Muscle of back (tissue), 13 donors: ENCODE measurements at places on chromosomes 4 and X. TPM values are rescaled to one million over a fixed set of nuclear protein-coding genes. Genes with fewer than 3 reads are reported as not detected.

The SH2D1A gene
- 1.8 TPM for polyA plus RNA-seq

The DUSP9 gene
- polyA plus RNA-seq: 0.28 TPM

The DNAAF6 gene
- polyA plus RNA-seq: not detected

The SLC6A14 gene
- not detected for polyA plus RNA-seq

The DDIT4L gene
- 12.5 TPM for polyA plus RNA-seq

The C4orf54 gene
- 77.0 TPM for polyA plus RNA-seq

The POF1B gene
- polyA plus RNA-seq: not detected

The IL15 gene
- polyA plus RNA-seq: 6.4 TPM

The LDB2 gene
- polyA plus RNA-seq: 32.1 TPM

The LINC00632 gene
- polyA plus RNA-seq: 17.1 TPM

The MAGEA1 gene
- not detected for polyA plus RNA-seq

The TMEM150C gene
- 3.6 TPM for polyA plus RNA-seq

The TXLNG gene
- 9.8 TPM for polyA plus RNA-seq

The USP27X gene
- polyA plus RNA-seq: 2.0 TPM

The GALNTL6 gene
- 1.0 TPM for polyA plus RNA-seq

The TAF7L gene
- polyA plus RNA-seq: 0.12 TPM

The FAM236D gene
- polyA plus RNA-seq: not detected

- DNase-seq: no peak
Measured at GRCh38 chr4:158941895-158942294, 161.0 kb upstream of the RAPGEF2 start.

- DNase-seq: no peak
Measured at GRCh38 chrX:17602245-17602644, 135.0 kb upstream of the SCML1 start.

DNA sequence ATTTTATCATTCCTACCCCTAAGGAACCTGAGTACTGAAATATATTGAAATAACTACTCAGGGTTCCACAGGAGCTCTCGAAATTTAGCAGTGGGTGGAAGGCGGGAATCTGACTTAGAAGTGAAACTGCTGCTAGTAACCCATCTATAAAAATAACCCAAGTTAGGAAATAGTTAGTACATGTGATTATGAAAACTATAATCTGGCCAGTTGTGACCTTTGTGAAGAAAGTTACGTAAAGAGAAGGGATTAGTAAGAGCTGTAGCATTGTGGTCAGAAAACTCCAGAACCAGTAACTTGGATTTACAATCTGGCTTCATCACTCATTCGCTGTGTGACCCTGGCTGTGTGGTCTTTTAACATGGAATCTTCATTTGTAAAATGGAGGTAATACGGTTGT is 175.5 kb downstream of the RAPGEF2 start:
- no peak for DNase-seq

DNA sequence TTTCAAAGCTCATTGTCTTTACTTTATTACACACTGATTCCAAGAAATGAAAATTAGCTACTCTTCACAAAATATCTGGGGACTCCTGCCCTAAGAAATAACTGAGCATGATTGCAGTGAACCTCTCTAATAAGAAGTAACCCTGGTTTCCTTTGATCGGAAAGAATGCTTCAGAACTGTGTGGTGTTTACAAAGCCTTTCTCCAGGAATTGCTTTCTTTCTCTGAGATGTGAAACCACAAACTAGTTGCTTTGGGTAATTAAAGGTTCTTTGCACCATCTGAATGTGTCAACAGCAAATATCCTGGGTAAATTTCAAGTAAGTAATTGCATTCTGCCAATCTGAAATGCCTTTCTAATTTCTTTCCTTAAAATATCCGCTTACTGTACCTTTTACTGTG is 292.9 kb upstream of the SLIT2 start:
- DNase-seq: no peak

- DNase-seq: peak; percentile 66
Measured at GRCh38 chr4:24477919-24478318, 106.4 kb downstream of the DHX15 start.

DNA sequence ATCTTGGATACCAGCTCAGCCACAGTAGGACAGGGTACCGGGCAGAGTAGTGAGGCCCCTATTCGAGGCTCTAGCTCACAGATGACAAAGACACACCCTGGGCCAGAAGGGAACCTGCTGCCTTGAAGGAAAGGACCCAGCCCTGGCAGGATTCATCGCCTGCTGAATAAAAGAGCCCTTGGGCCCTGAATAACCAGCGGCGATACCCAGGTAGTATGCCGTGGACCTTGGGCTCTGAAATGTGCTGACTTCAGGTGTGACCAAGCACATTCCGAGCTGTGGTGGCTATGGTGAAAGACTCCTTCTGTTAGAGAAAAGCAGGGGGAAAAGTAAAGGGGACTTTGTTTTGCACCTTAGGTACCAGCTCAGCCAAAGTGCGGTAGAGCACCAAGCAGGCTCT is 14.6 kb downstream of the MED14 start:
- DNase-seq: no peak

GRCh38 chr4:89586864-89587263 is 250.1 kb downstream of the SNCA start:
- no peak for DNase-seq

DNA sequence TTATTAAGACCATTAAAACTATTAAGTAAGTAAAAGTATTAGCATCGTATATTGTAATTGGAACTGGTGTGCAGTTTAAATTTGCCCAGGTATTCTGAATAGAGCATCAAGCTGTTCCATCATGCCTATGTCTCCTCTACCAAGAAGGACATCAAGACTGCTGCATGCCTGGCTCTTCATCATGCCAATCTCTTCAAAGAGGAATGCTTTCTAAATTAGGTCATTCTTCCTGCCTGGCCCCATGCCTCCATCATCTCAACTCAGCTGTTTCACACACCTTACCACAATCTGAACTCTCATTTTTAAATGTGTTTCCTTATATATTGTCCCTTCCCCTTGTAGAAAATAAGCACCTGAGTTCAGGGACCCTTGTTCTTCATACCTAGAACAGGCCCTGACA is 270.5 kb upstream of the PPARGC1A start:
- DNase-seq: no peak

DNA sequence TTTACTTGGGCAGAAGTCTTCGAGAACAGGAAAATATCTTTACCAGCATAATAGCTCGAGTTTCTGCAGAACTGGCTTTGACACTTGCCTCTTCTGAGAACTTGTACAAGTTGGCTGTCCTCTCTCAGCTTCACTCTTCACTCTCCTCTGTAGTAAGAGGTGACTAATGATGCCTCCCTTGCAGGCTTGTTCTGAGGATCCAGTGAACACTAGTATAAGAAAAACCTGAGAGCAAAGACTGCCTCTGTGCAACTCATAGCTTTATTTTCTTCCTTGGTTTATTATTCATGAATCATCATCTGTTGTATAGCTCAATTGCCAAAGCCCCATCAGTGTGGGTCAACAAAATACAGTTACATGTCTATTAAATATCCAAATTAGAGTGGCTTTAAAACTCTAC is 266.7 kb upstream of the CLNK start:
- no peak for DNase-seq

GRCh38 chrX:19869193-19869592 is 18.2 kb downstream of the SH3KBP1 start:
- DNase-seq: no peak

DNA sequence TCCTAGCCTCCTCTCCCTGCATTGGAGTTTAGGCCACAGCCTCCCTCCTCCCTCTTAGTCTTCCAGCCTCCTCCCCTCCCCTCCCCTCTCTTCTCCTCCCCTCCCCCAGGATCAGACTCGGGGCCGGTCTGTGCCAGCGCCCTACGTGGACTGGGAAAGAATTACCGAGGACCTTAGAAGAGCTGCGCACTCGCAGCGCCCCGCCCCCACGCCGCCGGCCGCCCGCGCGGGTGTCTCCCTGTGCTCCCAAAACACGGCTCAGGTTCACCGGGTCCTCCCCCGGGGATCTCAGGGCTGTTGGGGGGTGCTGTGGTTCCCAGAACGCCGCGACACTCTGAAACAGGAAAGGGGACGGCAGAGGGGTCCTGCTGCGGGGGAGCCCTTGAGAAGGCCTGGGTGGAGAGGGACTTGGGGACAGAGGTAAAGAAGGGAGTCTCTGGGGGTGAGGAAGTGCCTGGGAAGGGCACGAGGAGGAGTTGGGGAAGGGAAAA is 122.3 kb upstream of the TBL1X start:
- peak; percentile 87 for DNase-seq

DNA sequence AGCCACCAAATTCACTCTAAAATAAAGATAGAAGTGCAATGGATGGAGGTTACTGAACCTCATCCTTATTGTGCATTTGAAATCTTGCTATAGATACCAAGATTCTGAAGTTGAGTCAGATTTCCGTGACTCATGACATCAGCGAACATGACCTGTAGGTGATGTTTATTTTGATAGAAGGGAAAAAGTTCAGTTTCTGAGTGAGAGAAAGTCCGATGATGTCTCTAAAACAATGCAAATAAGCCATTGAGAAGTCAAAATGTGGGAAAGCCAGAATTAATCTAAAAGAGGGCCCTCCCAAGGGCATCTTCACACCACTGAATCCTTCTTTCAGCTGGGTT is 20.0 kb downstream of the PHOX2B start:
- DNase-seq: no peak

DNA sequence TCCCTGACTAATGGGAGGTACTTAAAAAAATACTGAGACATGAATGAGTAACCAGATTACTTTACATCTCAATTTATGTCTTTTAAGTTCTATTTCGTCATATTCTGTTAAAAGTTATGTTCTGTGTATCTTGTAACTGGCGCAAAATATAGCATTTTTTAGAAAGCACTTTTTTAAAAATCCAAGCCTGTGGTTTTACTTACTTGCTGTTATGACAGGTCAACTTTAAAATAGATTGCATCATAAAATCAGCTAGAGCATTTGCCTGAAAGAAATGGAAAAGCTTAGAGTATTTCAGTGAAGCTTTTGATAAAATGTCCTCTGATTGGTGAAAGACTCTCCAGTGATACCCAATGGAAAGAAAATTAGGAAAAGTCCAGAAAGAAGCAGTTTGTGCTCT is 1892.3 kb upstream of the TENM3 start:
- no peak for DNase-seq

GRCh38 chrX:105114554-105115130 is 105.9 kb downstream of the TEX13A start:
- no peak for DNase-seq

DNA sequence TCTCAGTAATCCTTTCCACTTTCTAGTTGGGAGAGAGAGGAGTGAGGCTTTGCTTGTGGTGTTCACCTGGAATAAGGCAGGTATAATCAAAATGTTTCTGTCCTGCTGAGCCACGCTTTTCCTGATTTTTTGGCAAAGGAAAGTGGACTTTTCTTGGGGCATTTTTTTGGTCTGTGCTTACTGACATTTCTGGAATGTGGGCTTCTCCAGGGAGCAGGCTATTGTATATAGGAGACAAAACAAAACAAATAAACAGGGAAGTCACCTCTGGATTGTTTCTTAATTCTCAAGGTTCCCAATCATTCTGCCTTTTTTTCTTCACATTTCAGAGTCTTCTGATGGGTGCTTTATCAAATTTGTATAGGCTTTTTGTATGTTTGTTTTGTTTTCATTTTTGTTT is 25.7 kb upstream of the RP2 start:
- DNase-seq: no peak

DNA sequence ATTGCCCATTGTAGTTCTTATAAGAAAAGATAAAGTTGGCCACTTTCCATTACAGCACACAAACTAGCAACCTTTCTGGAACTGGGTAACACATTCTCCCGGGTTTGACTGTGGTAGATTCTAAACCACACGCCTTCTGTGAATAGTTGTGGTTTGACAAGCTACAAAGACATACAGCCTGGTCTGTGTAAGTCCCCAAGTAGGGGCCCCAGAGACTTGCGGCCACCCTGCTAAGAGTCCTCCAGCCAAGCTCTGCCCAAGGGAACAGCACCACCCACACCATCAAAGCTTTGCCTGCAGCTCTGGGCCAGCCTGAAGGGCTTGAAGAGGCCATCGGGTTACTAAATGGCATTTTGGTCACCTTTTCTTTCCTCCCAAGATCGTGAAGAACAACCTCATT is 203.4 kb downstream of the MAML3 start:
- no peak for DNase-seq

DNA sequence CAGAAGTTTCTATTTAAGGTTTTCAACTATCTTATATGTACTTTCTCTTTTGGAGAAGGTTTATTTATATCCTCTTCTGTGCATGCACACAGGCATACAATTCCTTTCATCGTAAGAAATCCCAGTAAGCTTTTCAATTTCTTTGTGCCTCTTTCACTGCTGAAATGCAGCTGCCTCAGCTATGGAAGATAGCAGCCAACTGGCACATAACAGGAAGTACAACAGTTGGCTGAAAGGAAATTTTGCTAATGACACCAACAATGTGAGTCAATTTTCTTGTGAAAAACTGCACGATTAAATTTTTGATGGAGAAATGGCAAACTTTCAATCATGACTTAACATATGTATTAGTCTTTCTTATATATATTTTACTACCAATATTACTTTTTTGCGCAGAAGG is 74.5 kb upstream of the PAQR3 start:
- peak; percentile 11 for DNase-seq

DNA sequence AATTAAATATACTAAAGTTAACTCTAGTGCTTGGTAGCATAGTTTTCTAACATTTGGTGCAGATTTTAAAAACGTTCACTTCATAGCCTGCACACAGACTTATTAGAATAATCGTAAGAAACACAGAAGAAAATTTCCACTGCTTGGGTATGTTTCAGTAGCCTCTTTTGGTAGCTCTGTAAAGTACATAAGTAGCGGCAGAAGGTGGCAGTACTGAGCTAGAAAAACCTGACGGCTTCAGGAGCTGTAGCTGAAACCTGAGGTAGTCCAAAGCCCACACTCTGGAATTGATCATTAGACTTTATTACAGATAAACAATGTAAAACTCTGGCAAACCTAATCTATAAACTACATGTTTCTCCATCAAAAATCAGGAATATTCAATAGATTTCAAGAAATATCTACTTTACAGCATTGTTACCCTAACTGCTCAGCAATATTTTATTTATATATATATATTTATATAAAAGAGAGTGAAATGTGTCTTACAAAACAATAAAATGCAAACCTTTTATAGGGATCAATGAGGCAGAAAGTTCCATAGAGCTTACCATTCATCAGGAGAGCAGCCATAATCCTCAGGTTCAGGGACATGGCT is 88.2 kb downstream of the ATP8A1 start:
- DNase-seq: peak; percentile 69

DNA sequence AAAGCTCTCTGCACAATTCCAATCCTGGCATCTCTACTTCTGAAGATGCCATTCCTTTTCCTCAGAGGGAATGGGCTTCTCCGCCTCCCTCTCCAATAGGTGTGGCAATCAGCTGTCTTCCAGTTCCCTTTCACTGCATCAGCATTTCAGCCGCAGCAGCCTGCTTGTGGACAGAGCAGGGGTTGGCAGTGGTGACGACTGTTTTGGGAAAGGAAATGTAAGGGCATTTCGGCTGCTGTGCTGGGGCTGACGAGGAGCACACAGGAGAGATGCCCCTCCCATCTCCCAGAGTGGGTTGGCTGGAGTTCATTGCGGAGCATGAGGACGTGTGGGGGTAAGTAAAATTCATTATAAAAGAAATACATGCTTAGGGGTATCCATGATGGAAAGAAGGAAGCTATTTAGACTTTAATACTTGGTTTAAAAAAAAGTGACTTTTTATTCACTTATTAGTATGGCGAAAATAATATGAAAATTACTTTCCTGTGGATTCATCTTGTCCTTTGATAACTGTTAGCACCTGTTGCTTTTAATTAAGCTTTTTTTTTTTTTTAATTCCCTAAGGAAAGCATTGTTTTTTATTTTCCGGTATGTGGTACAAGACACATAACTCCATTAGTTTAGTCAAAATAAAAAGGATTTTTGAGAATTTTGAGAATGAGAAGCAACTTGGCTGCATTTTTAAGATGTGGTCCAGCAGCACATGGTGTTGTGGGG is at the start of gene LIMCH1:
TSS of gene LIMCH1 (plus strand) at position 141 of the 717 bp plus-strand sequence. CDS start 67,839 bp downstream, outside the sequence.
- peak; percentile 43 for DNase-seq
